ENCODE measurements at places on chromosomes 13 and 19.

GRCh38 chr13:67167420-67167819 is 62.7 kb downstream of the PCDH9 start:
- no peak for DNase-seq

DNA sequence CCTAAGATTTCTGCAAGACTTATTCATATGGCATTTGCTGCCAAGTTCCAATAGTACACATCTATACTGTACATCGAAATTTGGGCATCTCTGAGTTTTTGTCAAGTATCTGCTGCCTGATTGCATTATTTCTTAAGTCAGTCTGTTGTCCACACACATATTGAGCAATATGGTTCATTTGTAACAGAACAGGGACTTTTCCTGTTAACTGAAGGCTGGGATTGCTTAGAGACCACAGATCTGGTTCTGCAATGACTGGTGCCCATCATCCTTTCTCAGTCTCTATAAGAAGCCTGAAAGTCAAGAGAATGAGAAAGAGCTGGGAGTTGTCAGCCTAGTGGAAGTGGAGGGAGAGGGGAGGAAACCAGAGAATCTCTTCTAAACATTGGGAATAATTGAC is 22.5 kb upstream of the MYCBP2 start:
- DNase-seq = no peak

- DNase-seq = no peak
These were observed 6.7 kb upstream of the INAFM1 start for GRCh38 chr19:47268028-47268427.

DNA sequence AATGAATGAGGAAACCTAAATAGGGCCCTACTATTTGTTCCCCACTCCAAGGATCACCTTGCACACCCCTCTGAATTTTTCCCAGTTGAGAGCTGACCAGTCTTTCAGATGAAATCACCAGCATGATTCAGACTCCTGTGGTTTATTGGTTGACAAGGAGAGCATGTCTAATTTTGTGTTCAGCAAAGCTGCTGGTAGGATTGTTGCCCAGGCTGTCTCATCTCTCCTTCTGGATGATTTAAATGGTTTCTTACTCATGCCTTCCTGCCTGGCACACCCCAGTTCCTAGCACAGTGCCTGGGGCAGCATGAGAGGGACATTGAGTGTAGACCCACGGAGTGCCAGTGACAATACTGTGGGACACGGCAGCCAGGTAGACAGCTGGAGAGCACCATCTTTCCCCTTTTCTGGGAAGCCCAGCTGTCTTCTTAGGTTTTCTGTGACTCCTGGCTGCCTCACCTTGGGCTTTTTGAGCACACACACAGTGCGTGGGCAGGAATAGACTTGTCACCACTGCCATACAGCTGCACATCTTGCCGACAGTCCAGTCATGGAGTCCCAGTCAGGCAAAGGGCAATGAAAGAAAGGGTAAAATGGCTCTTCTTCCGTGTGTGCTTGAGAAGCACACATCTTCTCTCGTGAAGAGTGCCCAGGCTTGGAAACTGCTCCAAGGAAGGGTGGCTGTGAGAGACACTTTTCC is 12.3 kb downstream of the FGF9 start:
- no peak for DNase-seq

GRCh38 chr19:21883516-21883915 is 47.5 kb upstream of the ZNF43 start:
- no peak for DNase-seq

DNA sequence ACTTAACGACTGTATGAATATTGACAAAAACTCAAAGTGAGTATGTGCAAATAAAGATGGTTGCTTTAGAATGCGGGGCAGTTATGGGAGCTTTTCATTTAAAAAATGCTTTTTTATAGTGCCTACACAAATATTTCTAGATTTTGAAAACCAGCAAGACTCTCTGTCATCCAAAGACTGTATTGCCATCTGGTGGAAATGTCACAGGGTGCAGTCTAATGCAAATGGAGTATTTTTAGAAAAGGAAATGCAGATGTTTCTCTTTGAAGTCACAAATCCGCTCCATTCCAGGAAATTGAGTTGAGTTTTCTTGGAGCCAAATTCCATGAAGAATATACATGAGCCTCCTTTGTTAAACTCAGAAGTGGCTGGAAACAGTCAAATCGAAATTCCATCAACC is 2.3 kb upstream of the C1QTNF9B start:
- no peak for DNase-seq

DNA sequence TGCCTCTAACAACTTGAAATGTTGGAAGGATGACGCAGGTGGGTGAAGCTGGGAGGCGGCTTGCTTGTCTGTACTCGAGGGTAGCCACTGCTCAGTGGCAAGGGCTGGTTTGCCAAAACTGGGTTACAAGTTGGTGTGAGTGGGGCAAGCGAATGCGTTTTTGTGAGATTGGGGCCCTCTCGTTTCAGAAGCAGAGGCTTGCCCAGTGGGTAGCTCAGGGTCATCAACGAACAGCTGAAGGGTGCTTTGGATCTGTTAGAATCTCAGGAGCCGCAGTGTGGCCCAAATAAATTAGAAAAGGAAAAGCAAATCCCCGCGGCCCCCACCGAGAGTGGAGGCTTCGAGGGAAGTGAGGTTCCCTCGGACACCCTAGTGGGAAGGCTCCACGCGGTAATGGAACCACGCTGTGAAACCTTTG is 7.3 kb downstream of the ATP4B start:
- no peak for DNase-seq

- DNase-seq = no peak
These were observed 11.2 kb upstream of the SELENOW start for GRCh38 chr19:47767349-47767748.

DNA sequence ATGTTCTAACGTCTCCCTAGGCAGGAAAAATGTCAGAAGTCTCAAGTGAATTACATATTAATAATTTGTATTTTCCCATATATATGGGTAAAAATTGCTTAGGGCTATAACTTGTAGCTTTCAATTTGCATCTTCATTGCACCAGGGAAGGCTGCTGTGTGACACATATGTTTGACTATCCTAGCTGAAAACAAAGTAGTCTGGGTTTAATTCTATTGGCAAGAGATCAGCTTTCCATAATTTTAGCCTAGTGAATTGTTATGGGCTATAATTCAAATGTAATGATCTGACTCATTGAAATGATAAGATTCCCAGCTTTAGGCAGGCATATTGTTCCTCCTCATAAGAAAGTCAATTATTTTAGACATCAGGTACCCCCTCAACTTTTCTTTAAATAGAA is 553.1 kb downstream of the DCT start:
- DNase-seq = no peak

- DNase-seq = no peak
These were observed 7.9 kb downstream of the TLE5 start for GRCh38 chr19:3054265-3054971.

- no peak for DNase-seq
These were observed 93.7 kb downstream of the FRY start for GRCh38 chr13:32125221-32125689.

DNA sequence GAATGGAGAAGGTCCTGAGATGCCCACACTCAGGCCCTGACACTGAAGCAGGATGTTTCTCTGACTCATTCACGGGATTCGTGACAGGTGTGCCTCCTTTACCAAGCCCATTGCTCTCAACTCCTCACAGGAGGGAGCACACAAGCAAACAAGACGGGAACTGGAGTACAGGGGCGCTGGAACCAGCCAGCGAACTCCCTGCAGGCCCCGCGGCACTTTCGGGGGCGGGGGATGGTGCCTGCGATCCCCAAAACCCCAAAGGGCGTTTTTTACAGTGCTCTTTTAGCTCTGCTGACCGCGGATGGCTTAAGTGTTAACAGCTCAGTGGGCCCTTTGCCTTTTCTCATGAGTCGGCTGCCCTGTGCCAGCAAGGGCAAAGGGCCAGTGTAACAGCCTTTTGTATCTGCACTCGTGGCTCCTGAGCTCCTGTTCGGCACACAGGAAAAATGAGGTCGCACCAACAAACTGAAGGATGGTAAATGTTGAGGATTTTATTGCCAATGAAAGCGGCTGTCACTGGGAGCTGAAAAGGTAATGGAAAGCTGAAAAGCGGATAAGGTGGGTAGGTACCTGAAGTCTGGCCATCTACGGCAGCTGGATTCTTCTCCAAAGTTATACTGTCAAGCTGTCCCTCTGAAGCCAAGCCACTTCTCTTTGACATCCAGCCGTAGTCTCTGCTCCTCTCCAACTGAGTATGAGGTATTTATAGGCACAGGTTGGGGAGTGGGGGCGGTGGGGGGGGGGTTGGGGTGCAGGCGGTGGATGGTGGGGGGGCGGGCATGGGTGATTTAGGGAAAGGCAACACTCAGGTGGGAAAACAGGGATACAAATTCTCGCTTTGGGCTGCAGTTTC is 65.0 kb upstream of the TRPC4 start:
- no peak for DNase-seq

GRCh38 chr13:113802090-113802531 is 43.1 kb downstream of the TMEM255B start:
- DNase-seq = peak; percentile 30

GRCh38 chr19:4256563-4256962 is 9.7 kb downstream of the YJU2 start:
- DNase-seq = no peak

- DNase-seq = no peak
These were observed 169.1 kb upstream of the SOX1 start for GRCh38 chr13:111897846-111898215.
